ENCODE measurements at places on chromosomes 1 and 21. TPM values are rescaled to one million over a fixed set of nuclear protein-coding genes. Genes with fewer than 3 reads are reported as not detected.

GRCh38 chr1:200260597-200261335 lies 149.1 kb downstream of the ZNF281 start:
- DNase-seq = no peak

DNA sequence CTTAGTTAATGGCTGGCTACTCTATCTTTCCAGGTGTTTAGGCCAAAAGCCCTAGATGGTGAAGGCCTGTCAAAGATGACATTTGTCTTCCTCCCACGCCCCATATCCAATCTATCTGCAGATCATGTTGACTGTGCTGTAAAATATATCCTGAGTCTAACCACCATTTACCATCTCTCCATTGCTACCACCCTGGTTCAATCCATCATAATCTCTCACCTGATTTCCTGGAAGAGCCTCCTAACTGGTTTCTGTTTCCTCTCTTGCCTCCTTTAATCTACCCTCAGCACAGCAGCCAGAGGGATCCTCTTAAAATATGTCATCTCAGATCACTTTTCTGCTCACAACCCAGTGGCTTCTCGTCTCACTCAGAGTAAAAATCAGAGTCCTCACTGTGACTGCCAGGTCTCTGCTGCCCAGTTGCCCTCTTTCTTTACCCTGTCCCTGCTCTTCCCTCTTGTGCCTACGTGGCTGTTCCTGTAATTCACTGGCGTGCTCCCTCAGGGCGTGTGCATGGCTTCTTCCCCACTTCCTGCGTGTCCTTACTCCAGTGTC lies 17.8 kb downstream of the TMEM50A start:
- DNase-seq = no peak

- DNase-seq = no peak
Observed at GRCh38 chr1:247358920-247359319, 27.3 kb upstream of the ZNF496 start.

- DNase-seq = no peak
Observed at GRCh38 chr1:36492491-36492890, 9.8 kb upstream of the CSF3R start.

- no peak for DNase-seq
Observed at GRCh38 chr1:53575955-53576320, 116.7 kb downstream of the DMRTB1 start.

GRCh38 chr21:42198929-42199867 lies 19.7 kb upstream of the ABCG1 start:
- DNase-seq = peak; percentile 13

GRCh38 chr1:97603218-97603617 lies 317.6 kb downstream of the DPYD start:
- DNase-seq = no peak

DNA sequence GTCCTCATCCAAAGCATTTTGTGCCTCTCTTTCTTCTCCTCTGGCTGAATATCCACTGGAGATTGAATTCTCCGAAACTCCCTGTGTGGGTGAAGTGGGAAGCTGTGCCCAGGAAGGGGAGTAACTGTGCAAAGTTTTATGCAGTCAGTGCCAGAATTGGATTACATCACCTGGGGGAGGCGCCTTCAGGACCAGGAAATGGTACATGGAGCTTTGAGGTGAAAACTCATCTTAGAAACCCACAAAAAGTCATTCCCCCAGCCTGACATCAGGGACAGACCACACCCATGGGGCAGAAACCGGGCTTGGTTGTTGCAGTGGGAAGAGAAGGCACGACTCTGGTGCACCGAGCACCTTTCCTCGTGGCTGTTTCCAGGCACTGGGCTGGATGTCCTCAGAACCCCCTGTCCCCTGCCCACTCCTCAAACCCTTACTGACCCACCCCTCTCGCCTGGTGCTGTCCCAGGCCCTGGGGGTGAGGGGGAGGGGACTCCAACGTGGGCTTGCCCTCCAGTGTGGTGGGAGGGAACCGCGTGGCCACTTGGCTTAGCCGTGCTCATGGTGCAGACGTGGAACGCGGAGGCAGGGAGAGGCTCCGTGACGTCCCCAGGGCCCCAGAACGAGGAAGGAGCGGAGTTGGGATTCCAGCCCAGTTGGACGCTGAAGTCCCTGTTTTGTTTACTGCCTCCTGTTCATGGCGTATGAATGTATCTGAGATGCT lies 15.7 kb downstream of the TFF3 start:
- DNase-seq = no peak

DNA sequence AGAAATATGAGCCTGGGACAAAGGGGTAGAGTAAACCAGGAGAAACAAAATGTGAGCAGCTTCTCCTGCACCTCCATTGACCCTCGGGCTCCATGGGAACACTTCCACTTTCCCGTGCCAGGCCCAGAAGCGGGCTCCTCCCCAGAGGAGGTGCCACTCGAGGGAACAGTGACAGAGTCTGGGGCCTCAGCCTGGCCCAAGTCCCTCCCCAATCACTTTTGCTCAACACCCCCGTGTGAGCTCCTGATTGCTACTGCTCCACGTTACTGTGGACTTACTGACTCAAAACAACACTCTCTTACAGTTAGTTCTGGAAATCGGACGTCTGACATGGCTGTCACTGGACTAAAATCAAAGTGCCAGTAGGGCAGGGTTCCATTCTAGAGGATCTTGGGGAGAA lies 17.7 kb upstream of the KLHDC7A start:
- DNase-seq = no peak

DNA sequence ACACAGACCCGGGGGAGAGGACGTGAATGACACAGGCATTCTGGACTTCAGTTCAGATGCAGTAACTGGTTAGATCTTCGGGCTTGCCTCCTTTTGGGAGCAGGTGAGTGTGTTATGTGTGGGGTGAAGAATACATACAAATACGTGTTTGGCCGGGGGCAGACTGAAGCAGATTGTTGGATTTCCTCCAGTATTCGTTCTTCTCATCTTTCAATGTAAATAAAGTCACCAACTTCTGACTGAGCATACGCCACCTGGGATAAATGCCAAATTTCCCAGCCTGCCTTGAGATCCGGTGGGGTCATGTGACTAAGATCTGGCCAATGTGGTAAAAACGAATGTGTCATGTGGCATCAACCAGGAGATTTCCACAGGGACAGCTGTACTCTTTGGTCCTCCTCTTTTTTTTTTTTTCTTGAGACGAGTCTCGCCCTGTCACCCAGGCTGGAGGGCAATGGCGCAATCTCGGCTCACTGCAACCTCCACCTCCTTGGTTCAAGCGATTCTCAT lies 189.8 kb downstream of the RGS7 start:
- no peak for DNase-seq

Gene VWA5B1
- total RNA-seq = 13.1 TPM

Gene SLC45A1
- 9.0 TPM for total RNA-seq

Gene SPATA46
- total RNA-seq = 20.0 TPM

Data from testis (tissue), 5 donors.